Activated naive CD4-positive, alpha-beta T cell treated with Interleukin-2 at 50 U/mL for 16 hours (primary cell): ENCODE measurements at places on chromosomes 6 and 20.

GRCh38 chr20:42516692-42517091 is 673.0 kb downstream of the PTPRT start:
- DNase-seq, result no peak

DNA sequence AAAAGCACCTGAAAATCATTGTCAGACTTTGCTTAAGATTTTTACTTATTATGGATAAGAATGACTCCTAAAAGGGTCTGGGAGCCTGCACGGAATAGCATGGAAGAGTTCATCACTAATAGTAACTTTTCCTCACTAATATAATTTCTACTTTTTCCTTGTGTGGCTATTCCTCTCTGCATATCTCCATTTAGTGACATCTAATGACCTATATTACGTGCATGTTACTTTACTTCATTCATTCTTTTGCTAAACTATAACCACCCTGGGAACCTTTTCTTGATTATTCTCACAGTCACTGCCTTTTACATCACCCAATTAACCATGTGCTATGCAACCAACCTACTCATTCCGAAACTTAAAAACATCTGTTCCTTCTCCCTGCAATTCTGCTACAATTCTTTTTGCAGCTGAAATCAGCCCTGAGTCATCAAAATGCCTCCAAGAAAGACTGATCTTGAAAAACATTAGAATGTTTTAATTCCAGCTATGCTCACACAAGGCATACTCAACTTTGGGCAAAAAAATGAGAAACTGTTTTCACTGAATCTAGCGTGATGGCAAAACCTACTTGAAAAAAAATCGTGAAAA is 313.3 kb downstream of the RNGTT start:
- no peak for DNase-seq

GRCh38 chr6:142845143-142845571 is 99.8 kb downstream of the HIVEP2 start:
- no peak for DNase-seq

- DNase-seq, result no peak
Observed at GRCh38 chr6:38453861-38454260, 185.9 kb downstream of the BTBD9 start.

DNA sequence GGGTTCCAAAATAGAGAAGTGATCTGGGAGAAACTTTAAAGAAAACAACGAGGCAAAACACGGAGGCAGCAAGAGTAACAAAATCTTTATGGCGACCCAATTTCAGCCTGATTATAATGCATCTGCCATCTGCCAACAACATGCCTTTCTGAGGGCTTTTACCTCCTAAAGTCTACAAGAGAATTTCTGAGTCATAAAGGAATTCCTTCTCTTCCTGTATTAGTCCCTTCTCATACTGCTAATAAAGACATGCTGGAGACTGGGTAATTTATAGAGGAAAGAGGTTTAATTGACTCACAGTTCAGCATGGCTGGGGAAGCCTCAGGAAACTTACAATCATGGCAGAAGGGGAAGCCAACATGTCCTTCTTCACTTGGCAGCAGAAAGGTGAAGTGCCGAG is 226.6 kb downstream of the HACE1 start:
- no peak for DNase-seq

GRCh38 chr6:131367206-131367873 is 205.7 kb upstream of the ARG1 start:
- DNase-seq, result no peak

DNA sequence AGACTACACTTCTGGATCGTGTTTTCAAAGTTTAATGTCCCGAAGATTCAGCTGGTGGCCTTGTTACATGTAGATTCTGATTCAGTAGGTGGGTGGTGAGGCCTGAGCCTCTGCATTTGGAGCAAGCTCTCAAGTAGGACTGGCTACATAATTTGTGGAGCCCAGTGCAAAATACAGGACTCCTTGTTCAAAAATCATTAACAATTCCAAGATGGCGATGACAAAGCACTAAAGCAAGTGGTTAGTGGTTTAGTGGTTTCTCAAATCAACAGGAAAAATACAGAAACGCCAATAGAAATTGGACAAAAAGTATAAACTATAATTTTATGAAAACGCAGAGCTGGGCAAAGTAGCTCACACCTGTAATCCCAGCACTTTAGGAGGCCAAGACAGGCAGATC is 133.7 kb upstream of the STMND1 start:
- no peak for DNase-seq

GRCh38 chr20:25324412-25324811 is 66.2 kb downstream of the ABHD12 start:
- DNase-seq, result no peak

GRCh38 chr20:53735536-53736050 is 142.0 kb upstream of the ZNF217 start:
- no peak for DNase-seq

- DNase-seq, result no peak
Observed at GRCh38 chr20:51833326-51833725, 31.0 kb upstream of the SALL4 start.
